ENCODE measurements at places on chromosomes 7 and 10.

DNA sequence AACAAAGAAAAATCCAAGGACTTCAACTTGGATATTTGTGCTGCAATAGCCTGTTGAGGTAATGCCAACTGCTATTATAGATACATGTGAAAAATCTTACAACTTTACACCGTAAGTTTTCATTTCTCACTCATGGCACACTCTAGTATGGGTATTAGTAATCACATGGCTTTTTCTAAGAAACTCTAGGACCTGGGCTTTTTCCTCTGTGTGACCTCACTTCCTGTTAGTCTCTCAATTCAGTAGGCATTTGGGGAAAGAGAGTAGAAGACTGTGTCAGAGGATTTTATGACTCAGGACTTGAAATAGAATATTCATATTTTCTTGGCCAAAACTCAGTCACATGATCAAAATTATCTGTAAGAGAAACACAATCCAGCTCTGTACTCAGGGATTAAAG is 1049.9 kb downstream of the REEP3 start:
- no peak for DNase-seq

DNA sequence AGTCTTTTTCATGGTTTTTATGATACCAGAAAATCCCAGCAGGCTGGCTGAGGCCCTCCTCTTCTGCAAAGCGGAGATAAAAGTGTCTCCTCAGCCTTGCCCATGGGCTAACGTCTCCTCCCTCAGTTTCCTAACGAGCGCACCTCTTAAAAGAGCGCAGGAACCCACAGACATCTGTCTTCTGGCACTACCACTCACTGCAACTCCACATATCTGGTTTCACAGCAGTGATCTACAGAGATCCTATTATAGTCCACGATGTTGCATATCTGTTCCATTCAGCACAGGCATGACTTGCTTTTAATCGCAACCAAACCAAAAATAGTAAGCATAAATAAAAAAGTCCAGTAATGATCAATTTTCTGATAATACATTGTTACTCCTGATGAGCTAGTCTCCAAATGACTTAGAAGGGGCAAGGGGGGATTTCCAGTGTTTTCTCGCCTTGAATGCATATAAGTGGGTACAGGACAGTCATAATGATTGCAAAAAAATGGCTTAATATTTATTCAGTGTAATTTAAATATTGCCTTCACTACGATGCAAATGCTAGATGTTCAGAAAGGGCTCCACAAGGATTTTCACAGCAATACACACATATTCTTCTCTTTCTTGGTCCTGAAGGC is 20.9 kb downstream of the ANKRD22 start:
- no peak for DNase-seq

DNA sequence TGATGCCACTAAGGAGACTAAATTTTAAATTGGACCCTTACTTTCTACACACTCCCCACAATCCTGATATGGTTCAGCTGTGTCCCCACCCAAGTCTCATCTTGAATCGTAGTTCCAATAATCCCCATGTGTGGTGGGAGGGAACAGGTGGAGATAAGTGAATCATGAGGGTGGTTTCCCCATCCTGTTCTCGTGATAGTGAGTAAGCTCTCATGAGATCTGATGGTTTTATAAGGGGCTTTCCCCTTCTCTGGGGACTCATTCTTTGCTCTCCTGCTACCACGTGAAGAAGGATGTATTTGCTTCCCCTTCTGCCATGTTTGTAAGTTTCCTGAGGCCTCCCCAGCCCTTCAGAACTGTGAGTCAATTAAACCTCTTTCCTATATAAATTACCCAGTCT is 18.4 kb upstream of the BET1 start:
- no peak for DNase-seq

DNA sequence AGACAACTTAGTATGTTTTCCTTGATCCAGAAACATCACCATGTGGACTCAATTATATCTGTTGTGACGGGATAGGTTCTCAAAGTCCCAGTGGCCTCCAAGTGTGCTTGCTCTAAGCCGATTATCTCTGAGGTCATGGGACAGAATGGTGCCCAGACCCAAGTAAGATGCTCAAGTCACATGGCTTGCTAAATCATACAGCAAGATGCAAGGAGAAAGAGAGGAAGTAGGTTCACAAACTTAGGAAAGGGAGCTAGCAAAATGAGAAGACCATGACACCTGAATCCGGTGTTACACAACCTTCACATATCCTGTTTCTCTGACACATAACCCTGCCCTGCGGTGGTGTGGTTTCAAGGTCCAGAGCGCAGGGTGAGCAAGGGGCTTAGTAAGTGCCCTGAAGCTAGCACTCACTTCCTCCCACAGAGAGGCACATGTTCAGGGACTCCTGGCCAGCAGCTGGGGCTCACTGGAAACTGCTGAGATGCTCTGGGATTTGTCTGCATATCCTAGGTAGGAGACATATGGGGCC is 590.9 kb upstream of the ANKRD30A start:
- DNase-seq: peak; percentile 88

DNA sequence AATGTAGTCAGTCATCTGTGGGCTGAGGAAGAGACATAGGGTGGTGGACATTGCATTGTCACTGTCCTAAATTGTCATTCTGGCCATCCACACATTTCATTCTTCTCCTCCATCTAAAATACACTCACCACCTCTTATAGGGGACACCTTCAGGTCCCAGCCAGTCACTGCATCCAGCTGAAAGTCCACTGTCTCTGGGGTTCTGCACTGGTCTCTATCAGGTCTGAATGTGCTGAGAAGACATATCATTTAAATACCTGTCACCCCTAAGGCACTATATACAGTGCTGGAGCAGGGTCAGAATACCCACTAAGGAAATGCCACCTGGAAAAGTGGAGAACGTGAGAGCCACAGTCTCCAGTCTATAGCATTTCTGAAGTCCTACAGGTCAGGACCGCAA is 29.6 kb downstream of the SH2D4B start:
- DNase-seq: no peak

All from muscle of leg (tissue), 16 donors.